ENCODE measurements at places on chromosomes 3 and 15.

- no peak for DNase-seq
Measured at GRCh38 chr15:74253211-74253921, 17.2 kb downstream of the CCDC33 start.

GRCh38 chr3:88220126-88220525, 70.4 kb downstream of the C3orf38 start:
- no peak for DNase-seq

DNA sequence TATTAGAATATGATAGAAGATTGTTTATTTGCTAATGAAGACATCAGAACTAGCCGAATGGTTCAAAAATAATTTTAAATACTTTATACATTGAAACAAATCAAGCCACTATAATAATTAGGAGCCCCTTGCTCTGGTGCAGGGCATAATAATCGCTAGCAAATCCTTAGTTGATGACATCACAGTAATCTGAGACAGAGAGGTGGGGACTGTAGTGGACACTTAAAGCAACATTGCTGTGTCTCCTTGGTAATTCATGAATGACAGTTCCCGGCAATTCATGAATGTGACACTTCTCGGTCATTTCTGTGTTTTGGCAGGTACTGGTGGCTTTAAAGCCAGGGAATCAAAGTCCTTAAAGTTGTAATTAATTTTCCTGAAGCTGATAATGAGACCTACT, 114.3 kb downstream of the PPM1L start:
- no peak for DNase-seq

- DNase-seq: peak; percentile 21
Measured at GRCh38 chr15:40471808-40472150, 995 bp downstream of the CHST14 start.

GRCh38 chr3:13844286-13844685, 35.6 kb downstream of the WNT7A start:
- DNase-seq: no peak

- no peak for DNase-seq
Measured at GRCh38 chr3:59480486-59480995, 430.7 kb upstream of the CFAP20DC start.

- no peak for DNase-seq
Measured at GRCh38 chr3:176920766-176921160, 276.5 kb downstream of the TBL1XR1 start.

DNA sequence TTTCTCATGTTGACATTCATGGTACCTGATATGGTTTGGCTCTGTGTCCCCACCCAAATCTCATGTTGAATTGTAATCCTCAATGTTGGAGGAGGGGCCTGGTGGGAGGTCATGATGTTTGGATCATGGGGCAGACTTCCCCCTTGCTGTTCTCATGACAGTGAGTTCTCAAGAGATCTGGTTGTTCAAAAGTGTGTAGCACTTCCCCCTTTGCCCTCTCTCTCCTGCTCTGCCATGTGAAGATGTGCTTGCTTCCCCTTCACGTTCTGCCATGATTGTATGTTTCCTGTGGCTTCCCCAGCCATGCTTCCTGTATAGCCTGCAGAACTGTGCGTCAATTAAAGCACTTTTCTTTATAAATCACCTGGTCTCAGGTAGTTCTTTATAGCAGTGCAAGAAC, 3.3 kb upstream of the UBL7 start:
- no peak for DNase-seq

DNA sequence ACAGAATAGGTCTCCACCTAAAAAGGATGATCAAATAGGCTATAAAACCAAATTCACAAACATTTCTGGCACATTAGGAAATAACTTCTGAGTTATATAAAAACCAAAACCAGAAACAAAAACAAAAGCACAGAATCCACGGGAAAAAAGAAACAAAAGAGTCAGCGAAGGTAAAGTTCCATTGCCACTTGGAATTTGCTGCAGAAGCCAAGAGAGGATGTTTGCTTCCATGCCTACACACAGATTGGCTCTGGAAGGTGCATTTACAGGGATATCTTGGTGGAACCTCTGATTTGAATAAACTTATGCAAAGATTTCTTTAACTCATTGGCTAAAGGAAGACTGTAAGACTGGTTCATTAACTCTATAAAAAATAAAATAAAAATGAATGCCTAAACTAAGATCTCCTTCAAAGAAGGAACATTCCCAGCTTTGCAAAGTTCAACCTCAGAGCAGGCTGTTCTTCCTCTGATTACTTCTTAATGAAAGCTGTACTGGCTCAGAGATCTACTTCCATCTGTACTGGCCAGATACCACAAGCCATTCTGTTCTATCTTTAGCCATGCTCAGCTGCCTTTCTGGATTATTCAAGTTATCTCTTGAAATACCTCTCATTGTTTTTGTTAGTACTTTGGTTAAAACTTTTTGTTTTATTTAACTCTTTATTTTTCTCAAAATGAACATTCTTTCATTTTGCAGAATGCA, 537.5 kb upstream of the CCDC54 start:
- DNase-seq: no peak

GRCh38 chr15:38660738-38661137, 96.1 kb upstream of the RASGRP1 start:
- DNase-seq: no peak

- no peak for DNase-seq
Measured at GRCh38 chr15:81098861-81099651, 35.0 kb upstream of the CFAP161 start.

DNA sequence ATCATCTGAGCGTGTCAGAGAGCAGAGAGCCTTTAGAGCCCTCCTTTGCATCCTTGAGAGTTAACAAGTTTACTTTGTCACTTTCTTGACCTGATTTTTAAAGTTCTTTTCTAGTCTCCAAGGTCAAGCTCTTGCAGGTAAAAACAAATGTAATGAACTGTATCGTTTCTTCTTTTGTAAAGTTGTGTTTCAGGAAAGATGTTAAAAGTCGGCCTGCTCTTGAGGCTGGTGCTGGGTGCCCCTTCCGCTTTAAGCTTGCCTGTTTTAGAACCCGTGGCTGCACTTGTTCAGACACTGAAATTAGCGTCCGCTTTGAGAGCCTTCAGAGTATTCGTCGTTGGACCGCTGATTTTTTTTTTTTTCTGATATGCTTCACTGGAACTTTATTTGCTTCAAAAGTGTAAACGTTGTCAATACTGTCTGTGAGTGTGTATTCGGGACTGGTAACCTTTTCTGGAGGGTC, 52.6 kb upstream of the ULK4 start:
- no peak for DNase-seq
